ENCODE measurements at places on chromosomes 13 and 19.
A peak's percentile ranks its signal among the peaks of the same experiment; 100 is the strongest.

- no peak for DNase-seq
Measured at GRCh38 chr13:39538816-39539790, 63.9 kb downstream of the LHFPL6 start.

GRCh38 chr13:99470027-99470426, 31.2 kb upstream of the TM9SF2 start:
- no peak for DNase-seq

DNA sequence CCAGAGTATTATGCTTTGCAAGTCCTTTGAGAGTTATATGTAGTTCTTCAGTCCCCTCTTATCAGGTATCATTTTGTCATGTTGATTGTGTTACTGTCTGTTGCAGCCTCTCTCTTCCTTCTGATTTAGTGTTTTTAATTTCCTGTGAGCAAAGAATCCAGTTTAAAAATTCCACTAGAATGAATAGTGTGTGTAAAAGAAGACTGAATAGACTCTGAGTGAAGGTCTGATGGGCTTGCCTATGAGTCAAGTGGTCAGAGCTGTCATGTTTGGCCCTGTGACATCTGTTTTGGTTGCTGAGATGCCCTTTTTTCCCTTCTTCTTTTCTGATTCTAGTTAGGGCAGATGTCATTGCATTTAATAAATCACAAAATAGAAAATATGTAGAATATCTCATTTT, 23.3 kb upstream of the KCTD4 start:
- no peak for DNase-seq

DNA sequence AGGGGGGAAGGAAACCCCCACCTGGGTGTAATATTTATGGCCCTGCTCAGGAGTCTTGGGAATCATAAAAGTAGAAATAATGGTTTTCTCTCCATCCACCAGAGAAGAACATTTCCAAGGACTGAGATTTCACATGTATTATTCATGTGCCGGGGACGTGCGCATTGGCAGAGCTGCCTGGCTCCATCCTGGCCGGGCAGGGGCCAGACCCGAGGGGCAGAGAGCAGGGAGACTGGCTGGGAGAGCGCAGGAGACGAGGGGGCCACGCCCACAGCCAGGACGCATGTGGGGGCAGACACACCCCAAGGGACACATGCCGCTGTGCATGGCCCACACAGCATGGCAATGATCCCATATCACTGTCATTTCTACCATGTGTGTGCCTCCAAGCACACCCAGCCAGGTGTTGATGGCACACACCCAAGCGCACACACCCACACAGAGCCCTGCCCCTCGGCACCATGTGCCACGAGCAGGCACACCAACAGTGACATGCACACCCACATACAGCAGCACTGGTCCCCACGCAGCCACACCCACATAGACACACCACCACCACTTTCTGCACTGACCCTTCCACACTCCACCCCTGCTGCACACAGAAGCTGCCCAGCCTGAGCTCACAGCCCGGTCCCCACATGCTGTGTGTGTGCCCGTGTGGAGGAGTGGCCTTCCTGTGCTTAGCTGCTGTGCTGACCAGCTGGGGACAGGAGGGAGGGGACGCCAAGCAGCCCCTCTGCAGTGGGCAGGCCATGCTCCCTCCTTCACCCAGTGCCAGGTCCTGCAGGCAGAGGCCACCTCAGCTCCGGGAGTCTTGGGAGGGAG, 39.3 kb downstream of the CEBPG start:
- no peak for DNase-seq

GRCh38 chr13:79361299-79361698, 44.8 kb downstream of the RBM26 start:
- no peak for DNase-seq

DNA sequence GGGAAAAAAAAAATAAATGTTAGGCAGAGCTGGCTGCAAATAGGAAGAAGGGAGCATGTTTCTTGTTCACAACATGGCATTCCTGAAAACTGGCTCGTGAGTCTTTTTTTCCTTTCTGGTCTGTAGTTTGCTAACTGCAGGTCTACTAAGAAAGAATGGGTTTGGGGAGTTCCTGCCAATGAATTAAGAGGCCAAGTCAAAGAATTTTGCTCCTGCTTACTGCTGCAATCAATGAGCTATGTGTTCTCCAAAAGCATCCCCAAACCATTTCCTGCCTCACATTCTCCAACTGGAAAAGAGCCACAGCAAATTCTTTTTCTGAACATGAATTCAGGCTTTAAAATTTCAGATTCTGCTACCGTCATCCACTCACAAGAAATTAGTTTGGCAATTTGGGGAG, 88.6 kb downstream of the DCT start:
- no peak for DNase-seq

GRCh38 chr19:41439441-41440222, at the start of gene DMAC2:
Gene DMAC2 (minus strand): TSS chr19:41439912. CDS start chr19:41439899, 13 bp downstream.
- peak; percentile 85 for DNase-seq

GRCh38 chr19:54949412-54949811, 2.1 kb upstream of the NLRP7 start:
- DNase-seq = no peak

GRCh38 chr13:98461486-98462240, 115.2 kb downstream of the STK24 start:
- DNase-seq = no peak

DNA sequence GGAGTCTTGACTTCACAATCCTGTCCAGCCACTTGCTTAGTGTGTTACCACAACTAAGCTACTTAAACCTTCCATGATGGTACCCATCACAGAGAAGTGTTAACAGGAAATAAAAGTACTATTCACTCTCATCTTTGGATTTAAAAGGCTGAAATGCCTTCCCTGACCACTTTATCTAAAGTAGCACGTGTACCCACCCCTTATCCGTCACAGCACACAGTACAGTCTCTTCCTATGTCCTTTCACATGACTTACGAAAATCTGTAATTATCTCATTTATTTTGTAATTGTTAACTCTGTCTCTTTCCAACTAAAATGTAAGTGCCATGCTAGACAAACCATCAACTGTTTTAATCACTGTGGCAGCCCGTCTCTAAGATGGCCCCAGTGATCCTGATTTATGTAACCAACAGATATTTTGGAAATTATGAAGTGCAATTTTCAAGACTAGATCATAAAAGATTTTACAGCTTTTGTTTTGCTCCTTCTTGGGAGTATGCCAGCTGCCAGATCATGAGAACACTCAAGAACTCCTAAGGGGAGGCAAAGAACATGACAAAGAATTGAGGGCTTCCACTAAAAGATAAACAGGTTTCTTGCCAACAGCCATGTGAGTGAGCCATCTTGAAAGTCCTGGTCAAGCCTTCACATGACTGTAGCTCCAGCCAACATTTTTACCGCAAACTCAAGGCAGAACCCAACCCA, 44.9 kb downstream of the DIAPH3 start:
- DNase-seq = no peak

- peak; percentile 47 for DNase-seq
Measured at GRCh38 chr19:48812094-48812929, 1.5 kb upstream of the BCAT2 start.

DNA sequence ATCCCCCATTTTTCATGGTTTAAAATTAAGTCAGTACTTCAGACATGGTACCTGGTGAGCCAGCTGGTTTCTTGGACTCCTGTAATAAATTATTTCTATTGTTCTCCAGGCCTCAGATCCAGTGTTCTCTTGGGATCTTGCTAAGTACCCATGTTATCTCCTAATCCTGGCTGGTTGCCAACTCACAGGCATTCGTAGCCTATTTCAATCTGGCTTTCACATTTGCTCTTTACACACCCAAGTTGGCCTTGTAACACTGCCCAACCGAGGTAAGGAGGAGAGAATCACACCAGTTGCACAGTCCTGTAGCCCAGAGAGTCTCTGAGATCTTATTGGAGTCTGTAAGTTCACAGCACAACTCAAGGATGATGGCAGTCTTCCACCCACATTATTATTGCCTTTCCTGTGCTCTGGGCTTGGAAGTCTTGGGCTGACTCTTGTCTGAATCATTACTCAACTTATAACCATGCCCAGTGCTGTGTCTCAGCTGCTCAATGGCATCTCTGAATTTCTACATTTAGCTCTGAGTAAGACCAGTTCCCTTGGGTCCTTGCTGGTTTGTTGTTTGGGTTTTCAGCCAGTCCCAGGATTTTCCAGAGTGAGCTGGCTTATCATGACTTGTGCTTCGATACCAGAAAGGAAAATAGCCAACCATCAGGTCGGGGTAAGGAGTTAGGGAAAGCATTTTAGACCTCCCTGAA, 76.6 kb upstream of the KLF12 start:
- DNase-seq = no peak

DNA sequence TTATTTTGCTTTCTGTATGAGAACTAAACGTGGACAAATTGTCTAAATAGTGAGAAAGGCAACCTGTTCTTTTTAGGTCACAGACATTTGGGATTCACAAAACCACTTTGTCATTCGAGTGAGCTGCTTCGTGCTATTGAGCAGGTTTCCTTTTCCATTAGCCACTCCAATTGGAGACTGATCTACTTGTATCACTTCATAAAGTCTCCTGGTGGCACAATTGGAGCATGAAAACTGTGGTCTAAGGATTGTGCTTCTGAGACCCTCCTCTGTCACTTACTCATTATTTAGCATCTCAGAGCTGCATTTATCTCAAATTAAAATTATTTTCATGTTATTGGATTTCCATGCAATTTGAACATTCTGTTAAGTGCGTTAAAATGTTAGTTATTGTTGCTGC, 397.7 kb downstream of the TDRD3 start:
- no peak for DNase-seq

GRCh38 chr19:23554548-23554947, 132.5 kb downstream of the ZNF675 start:
- no peak for DNase-seq

GRCh38 chr13:34941835-34942731, at the start of gene NBEA:
Gene NBEA (plus strand): TSS chr13:34942270. CDS start chr13:34942821, 551 bp downstream.
- DNase-seq = peak; percentile 50

- DNase-seq = no peak
Measured at GRCh38 chr13:84630476-84630875, 748.2 kb upstream of the SLITRK1 start.

GRCh38 chr13:65149687-65150086, 2080.4 kb downstream of the PCDH9 start:
- no peak for DNase-seq

GRCh38 chr19:12996406-12997094, 1.3 kb downstream of the NFIX start:
- no peak for DNase-seq

All from activated T-helper 1 cell treated with Interleukin-2 at 50 U/mL for 16 hours (primary cell).